Stimulated activated CD8-positive, alpha-beta memory T cell treated with anti-CD3 and anti-CD28 coated beads, Interleukin-4, amount 100 ng/mL, for 1 hour (primary cell): ENCODE measurements at places on chromosomes 12 and 14.

- DNase-seq = no peak
Measured at GRCh38 chr12:14244876-14245669, 120.4 kb upstream of the ATF7IP start.

- no peak for DNase-seq
Measured at GRCh38 chr12:52149182-52149641, 42.6 kb downstream of the KRT80 start.

GRCh38 chr12:14399871-14400270 lies 34.4 kb downstream of the ATF7IP start:
- no peak for DNase-seq

DNA sequence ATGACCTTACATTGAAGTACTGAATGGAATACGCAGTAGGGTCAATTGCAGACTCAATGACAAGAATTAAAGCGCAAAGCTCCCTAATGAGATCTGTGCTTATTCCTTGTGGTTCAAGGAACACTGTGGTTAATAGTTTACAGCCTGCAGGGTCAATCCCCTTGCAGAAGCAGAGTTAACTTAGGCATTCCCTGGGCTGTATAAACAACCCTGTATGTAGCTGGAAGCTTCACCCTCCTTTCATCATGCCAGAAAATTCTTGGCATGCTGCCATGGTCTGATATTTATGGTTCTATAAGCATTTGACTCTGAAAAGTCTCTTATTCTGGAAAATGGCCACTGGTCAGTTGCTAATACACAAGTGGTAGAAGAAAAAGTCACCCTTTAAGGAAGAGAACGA lies 227.7 kb downstream of the NOVA1 start:
- no peak for DNase-seq

DNA sequence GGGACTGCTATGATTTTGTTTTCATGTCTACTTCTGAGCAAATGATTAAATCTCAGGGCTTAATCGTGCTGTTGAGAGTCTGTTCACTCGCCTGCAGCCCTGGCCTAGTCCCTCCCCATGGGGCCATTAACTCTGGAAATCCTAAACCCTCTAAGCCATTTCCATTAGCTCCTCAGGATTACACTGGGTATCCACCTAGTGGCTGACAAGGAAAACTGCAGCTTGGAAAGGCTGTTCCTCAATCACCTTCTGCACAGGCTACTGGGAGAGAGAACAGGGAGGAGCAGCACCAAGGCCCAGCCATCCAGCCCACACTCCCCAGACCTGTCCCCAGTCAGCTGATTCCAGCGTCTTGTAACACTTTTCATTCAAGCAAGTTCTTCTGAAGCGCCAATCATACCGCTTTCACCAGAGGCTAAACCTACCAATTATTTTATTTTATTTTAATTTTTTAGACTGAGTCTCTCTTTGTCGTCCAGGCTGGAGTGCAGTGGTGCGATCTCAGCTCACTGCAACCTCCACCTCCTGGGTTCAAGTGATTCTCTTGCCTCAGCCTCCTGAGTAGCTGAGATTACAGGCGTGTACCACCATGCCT lies 48.7 kb downstream of the NEUROD4 start:
- DNase-seq = no peak

DNA sequence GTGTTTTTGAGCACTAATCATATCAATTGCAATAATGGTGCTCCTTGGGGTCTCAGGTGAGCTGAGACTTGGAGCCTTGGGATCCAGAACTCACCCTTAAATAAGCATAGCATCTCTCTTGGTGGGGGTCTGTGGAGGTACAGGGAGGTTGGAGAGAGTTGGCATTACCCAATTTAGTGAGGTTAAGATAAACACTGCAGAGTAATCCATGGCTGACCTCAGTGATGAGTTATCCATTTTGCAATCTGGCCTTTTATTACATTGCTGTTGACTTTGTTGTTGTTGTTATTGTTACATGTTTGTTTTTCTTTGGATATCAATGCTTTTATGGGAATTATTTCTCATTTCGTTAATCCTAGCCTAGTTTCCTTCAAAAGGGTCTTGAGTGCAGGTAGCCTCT lies 373.3 kb downstream of the NRXN3 start:
- no peak for DNase-seq

GRCh38 chr14:88463318-88463717 lies 77.9 kb downstream of the SPATA7 start:
- DNase-seq = no peak

GRCh38 chr12:110330544-110330943 lies 49.5 kb downstream of the ATP2A2 start:
- no peak for DNase-seq

- DNase-seq = no peak
Measured at GRCh38 chr14:100261621-100262020, 22.7 kb downstream of the YY1 start.

DNA sequence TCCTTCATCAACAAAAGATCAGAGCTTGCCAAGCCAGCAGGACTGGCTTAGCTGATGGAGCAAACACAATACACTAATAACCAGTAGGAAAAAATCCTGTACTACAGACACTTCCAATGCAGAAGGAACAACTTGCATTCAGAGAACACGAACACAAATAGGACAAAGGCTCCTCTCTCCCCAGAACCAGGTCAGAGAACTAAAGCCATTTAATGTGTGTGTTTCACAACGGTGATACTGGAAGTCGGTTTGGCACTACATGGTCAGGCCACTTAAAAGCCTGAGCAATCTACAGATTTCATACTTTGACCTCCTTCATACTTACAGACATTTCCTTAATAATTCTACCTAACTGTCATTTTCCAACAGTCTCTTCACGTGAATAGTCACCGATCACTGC lies 6.3 kb downstream of the CS start:
- DNase-seq = no peak

GRCh38 chr12:46926526-46926925 lies 100.7 kb upstream of the SLC38A4 start:
- DNase-seq = no peak

DNA sequence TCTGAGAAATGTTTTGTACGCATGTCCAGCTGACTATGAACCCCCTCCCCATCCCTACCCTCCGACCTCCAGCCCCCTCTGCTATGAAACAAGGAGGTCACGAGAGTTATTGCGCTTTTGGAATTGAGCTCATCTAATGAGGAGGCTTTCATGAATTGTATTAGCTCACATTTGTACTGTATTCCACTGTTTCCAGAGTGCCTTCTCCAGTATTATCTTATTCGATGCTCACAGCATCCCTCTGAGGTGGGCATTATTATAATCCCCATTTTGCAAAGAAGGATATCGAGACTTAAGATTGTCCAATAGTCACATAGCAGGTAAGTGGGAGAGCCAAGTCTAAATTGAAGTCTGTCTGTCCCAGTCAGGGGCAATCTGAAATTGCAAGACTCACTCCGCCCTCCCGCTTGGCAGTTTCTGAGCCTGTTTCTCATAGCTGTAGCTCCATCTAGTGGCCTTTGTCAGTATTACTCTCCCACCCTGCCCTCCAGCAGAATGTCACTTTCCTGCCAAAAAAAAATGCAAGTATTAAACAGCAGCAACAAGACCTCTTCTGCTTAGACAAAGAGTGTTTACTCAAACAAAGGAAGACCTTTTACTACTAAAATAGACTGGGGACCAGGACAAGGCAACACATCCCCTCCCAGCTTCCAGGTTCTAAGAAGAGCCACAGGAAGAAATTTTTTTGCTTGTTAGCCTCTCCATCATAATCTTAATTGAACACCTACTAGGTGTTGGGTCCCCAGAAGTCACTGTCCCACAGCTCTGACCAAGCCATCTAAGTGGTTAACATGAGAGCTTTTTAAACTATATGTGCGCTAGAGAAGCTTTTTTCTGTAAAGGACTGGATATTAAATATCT lies 48.6 kb upstream of the TMEM233 start:
- peak; percentile 7 for DNase-seq

- no peak for DNase-seq
Measured at GRCh38 chr14:53306911-53307310, 153.8 kb upstream of the DDHD1 start.

DNA sequence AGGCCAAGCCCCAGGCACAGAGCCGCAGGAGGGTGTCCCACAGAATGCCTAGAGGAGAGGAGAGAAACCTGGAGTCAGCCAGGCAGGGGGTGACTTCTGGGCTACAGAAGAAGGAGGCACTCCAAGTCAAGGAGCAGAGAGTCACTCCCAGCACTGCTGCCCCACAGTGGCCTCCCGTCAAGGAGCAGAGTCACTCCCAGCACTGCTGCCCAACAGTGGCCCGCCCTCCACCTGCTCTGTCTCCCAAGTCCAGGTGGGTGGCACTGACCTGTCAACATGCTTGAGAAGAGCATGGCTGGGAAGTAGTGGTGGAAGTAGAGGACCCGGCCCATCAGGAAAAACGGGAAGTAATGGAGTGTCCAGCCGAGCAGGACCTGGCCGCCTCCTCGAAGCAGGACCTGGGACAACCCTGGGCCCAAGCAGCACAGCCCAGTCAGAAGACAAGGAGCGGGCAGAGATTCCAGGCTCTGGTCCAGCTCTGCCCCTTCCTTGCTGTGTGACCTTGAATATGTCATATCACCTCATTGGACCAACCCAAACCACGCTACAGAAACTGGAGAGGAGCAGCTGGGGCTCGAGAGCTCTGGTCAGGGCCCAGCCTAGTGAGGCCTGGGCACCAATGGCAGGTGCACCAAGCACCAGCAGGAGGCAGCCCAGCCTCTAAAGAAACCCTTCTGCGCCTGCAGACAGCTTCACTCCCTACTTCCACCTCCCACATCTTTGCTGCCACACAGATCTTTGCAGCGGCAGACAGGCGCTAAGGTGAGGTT lies 7.6 kb upstream of the NGB start:
- no peak for DNase-seq

DNA sequence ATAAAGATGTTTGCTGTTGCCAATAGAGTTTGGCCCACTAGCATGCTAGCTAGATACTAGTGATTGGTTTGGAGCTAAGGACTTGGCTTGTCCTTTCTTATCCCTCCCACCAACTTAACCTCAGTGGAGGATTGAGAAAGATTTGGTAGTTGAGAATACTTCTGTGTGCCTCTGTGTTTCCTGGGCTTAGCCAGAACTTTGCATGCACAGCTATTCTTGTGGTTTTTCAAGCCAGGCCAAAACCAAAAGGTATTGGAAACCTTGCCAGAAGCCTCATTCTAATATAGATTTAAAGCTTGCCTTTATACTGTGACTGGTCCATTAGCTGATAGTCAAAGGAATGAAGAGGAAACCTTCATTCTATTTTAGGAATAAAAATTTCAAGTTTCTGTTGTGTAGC lies 188.5 kb downstream of the CCDC91 start:
- DNase-seq = no peak

GRCh38 chr12:97169889-97170567 lies 263.0 kb downstream of the NEDD1 start:
- no peak for DNase-seq

DNA sequence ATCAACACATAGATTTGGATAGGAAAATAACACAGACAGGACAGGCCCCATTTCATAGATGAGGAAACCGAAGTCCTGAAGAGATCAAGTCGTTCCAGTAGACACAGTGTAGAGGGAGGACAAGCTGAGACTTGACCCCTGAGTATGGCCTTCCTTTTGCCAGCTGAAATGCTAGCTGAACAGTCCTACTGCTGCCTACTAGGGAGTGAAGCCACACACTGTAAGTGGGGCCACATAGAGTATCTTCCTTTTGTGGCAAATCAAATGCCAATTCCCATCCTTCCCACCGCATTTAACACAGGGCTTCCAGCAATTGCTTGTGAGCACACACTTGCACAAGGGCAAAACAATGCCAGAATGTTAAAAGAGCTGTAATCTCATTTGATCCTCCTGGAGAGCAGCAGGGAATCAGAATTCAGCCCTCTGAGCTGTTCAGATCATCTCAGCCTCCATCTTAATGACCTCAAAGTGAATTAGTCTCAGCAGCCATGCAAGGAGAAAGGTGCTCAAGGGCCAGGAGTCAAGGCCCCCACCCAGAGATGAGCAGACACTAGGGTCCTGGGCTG lies 380.5 kb downstream of the EMP1 start:
- DNase-seq = no peak

- no peak for DNase-seq
Measured at GRCh38 chr14:90960818-90961217, 99.6 kb downstream of the RPS6KA5 start.

DNA sequence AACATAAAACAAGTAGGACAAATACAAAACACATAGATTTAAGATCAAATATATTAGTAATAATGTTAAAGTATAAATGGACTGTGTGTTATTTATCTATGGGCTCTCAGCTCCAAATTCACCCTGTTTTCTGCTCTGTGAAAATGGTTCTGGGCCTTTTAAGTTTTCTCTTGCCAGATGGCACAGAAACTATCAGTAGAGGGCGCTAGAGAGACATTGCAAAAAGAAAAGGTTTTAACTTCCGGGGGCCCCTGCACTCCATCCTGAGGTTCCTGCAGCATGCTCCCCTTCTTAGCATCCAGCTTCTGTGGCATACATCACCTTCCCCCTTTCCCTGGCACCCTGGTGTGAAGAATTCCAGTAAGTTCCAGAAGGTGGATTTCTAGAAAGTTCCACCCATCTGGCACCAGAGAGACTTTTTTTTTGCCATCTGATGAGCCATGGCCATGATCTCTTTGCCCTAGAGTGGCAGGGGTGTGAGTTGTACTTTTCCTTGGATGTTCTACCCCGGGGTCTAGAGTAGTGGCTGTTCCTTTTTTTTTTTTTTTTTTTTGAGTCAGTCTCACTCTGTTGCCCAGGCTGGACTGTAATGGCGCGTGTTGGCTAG lies 29.3 kb downstream of the ZCRB1 start:
- no peak for DNase-seq

GRCh38 chr12:9391815-9392214 lies 183.6 kb upstream of the PZP start:
- DNase-seq = no peak

- no peak for DNase-seq
Measured at GRCh38 chr14:50063876-50064420, 52.4 kb downstream of the VCPKMT start.

- DNase-seq = no peak
Measured at GRCh38 chr12:59652130-59652529, 56.3 kb downstream of the SLC16A7 start.

- DNase-seq = no peak
Measured at GRCh38 chr12:11728154-11728755, 78.8 kb downstream of the ETV6 start.

DNA sequence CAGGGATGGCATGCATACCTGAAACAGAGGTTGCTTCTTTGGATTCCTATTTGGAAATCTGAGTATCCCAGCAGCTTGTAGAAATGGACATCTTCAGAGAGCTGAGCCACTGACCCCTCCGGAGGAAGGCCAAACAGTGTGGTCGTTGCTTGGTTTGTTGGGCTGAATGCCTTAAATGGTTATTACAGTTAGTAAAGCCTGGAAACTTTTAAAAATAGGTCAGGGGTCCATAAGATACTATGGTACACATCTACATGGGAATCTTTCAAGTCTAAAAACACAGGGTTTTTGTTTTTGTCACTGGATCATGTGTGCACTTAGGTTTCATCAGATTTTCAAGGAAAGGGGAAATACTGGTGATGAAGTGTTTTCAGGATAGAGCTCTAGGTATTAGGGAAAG lies 7.7 kb downstream of the DYRK2 start:
- no peak for DNase-seq

DNA sequence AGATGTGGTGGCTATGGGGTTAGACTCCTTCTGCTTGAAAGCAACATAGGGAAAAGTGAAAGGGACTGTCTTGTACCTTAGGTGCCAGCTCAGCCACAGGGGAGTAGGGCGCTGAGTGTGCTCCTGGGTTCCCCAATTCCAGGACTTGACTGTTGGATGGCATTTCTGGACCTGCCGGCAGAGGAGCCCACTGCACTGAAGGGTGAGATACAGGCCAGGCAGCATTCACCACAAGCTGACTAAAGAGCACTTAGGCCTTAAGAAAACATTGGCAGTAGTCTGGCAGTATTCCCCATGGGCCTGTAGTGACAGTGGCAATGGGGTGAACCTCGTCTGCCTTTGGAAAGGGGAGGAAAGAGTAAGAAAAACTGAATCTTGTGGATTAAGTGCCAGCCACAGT lies 67.1 kb upstream of the TMTC2 start:
- no peak for DNase-seq

GRCh38 chr12:31479516-31480210 lies 111.3 kb downstream of the DENND5B start:
- no peak for DNase-seq
